ENCODE measurements at places on chromosomes 2 and 18. TPM values are rescaled to one million over a fixed set of nuclear protein-coding genes. Genes with fewer than 3 reads are reported as not detected.
A peak's percentile ranks its signal among the peaks of the same experiment; 100 is the strongest.

GRCh38 chr18:24421831-24422230 is 4.6 kb upstream of the IMPACT start:
- DNase-seq: no peak

MRPL44 gene
- total RNA-seq: 23.5 TPM

IAH1 gene
- 41.8 TPM for total RNA-seq

SLC9A4 gene
- not detected for total RNA-seq

DNA sequence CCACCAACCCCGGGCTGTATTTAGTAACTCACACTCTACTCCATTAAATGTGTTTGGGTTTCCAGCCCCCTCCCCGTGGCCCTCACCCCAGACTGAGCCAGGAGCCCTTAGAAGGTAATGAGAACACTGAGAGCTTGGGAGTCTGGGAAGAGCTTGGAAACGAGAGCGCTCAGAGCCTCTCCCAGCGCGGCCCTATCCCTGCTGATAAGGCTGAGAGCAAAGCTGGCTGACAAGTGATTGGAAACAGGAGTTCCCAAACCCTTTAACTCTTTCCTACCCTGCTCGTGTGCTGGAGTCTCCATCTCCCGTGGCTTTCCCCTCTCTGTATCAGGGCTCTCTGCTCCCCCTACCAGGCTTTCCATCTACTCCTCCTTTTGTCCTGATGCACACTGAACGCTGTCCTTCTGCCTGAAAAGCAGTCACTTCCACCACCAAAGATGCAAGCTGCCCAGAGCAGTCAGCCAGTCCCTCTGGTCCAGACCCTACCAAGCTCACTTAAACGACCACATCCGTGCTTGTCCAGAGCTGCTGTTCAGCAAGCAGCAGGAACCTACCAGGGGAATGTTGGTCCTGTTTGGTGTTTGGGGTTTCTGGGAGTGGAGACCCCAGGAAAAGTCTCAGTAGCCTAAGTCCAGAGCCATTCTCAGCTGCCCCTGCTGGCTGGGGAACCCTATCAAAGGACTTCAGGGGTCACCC is 100.0 kb upstream of the PKDCC start:
- no peak for DNase-seq

DNA sequence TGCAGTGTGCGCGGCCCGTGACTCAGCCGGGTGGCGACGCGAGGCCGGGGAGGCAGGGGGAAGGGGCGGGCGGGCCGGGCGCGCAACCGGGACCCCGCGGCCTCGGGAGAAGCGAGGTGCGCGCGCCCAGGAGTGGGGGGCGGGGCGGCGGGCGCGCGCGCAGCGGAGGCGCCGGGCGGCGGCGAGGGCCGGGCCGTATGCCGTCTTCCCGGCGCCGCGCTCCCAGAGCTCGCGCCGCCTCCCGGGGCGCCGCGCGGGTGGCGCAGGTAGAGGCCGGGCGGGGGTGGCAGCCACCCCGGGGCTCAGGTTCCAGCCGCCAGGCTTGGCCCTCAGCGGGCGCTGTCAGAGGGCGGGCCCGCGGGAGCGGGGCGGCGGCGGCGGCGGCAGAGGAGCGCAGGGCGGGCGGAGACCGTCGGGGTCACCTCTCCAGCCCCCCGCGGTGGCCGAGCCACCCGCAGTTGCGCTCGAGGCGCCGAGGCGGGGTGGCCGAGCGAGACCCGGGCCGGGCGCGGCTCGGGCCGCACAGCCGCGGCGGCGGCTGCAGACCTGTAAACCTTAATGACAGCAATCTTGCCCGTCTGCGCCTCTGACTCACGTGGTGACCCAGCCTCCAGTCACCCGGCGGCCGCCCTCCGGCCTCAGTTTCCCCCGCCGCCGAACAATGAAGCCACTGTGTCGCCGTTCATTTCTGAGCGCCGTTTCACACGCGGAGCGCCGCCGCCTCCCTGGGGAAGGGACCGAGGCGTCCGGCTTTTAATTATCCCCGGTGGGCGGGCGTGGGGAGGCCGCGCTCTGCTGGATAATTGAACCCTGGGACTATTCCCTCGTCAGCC is 25.3 kb upstream of the SMAD7 start:
- peak; percentile 40 for DNase-seq

HTR2B gene
- total RNA-seq: 0.40 TPM

- DNase-seq: no peak
Measured at GRCh38 chr2:212359425-212360067, 179.1 kb downstream of the ERBB4 start.

MDH1B gene
- 23.9 TPM for total RNA-seq

GRCh38 chr2:71166812-71167211 is 36.4 kb downstream of the MPHOSPH10 start:
- DNase-seq: no peak

- DNase-seq: no peak
Measured at GRCh38 chr2:36976065-36976464, 9.7 kb upstream of the STRN start.

- peak; percentile 83 for DNase-seq
Measured at GRCh38 chr2:208129744-208130711, at the start of gene CRYGC. Gene CRYGC, minus strand, starts transcription at chr2:208129828. Its CDS starts 36 bp downstream, at chr2:208129792.

MC5R gene
- not detected for total RNA-seq

LIMS3 gene
- 1.1 TPM for total RNA-seq

DNA sequence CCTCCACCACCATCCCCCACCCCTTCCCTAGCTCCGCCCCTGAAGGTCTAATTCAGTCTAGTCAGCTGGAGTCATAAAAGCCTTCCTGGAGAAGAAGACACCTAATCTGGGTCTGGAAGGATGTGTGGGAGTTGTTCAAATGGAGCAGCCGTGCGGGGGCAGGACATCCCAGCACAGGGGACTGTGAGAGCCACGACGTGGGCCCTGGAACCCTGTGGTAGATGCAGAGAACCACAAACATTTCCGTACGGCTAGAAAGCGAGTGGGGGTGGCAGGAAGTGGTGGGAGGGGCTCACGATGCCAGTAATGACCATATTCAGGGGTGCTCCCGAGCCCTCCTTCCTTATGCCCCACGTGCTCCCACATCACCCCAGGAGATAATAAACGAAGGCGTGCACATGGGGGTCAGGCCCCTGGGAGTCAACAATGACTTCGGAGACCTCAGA is 20.9 kb upstream of the COL6A3 start:
- DNase-seq: no peak

SP140L gene
- 42.5 TPM for total RNA-seq

- DNase-seq: peak; percentile 58
Measured at GRCh38 chr18:62436636-62437234, 86.1 kb upstream of the ZCCHC2 start.

DNA sequence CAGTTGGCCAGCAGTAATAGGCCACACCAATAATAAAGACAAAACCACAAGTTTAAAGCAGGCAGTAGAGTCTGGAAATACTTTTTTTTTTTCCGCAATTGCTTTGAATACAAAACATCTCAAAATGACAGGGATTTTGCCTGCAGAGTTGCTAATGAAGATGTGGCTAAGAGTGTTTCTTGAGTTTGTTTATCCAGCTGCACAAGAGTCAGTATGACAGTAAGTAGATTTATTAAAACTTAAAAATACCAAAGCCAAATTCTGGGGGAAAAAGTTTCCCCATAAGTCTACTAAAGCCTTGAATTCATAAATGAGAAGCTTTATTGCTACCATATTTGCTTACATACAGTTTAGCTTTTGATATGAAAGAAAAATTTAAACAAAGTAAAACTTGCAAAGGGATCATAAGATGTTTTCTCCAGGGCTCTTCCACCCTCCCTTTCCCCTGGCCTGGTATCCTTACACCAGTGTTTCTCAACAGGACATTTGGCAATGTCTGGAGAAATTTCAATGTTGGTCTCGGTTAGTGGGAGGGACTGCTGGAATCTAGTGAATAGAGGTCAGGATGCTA is 3.9 kb upstream of the DSEL start:
- no peak for DNase-seq

- peak; percentile 56 for DNase-seq
Measured at GRCh38 chr2:233241803-233242202, 9.7 kb upstream of the ATG16L1 start.

- no peak for DNase-seq
Measured at GRCh38 chr18:40882468-40882867, 1072.6 kb upstream of the PIK3C3 start.

GRCh38 chr2:138564586-138565229 is 63.1 kb downstream of the SPOPL start:
- DNase-seq: no peak

DNA sequence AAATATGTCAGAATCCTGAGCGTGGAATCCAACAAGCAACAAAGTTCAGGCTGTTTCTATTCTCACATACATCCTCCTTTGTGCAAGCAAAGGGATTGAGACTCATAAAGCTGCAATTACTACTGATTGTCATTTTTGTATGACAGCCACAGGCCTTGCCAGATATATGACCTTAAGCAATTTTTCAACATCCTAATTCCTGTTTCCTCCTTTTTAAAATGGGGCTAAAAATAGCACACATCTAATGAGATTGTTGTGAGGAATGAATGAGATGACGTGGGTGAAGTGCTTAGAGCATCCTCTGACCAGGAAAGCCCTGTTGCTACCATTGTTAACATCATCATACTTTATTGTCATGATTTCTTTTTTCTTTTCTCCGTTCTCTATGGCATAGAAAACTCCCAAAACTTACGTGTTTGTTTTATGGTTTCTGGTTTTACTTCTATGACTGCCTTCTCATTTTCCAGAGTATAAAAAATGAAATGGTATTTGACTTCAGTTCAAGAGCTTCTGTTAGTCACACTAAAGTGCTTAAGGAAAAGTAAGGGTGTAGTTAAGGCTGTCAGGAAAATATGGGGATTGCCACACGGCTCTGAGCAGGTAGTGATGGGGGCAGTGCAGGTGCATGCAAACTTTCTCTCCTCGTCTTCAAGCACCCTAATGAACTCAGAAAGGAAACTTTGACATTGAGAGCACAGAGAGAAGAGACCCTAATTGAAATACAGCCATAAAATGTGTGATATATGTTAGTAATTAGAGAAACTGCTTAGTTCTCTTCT is 590.6 kb upstream of the NETO1 start:
- DNase-seq: no peak

GRCh38 chr2:35501076-35501475 is 854.5 kb upstream of the CRIM1 start:
- DNase-seq: no peak

DNA sequence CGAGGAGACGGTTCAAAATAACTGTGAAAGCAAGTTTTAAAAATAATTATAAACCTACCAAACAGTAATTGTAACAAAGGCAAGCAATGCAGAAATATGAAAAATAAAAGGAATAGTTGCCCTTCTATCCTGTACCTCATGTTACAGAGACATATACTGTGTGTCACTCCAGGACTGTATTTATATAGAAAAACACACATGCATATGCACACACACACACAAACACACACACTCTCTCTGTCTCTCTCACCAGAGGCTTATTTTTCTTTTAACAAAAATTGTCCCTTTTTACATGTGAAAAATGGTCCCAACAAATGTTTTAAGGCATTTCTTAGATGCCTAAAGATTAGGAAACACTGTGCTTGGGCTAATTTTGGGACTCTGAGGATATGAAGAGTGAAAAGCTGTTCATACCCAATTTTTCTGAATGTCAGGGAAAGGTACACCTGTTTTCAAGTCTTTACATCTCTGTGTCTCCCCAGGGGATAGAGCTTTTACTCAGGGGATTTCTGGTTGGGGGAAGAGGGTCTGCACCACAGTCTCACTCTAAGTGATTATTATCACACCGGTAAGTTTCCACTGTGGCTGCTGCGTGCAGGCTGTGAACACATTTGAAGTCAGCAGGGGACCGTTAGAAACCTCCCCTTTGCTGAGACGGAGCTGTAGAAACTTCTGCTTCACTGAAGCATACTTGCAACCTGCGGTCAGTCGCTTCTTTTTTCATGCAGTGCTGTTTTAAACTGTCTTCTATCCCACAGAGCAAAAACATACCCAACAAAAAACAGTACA is 51.4 kb upstream of the SPAG16 start:
- DNase-seq: peak; percentile 51

PHOSPHO2 gene
- total RNA-seq: 7.1 TPM

DNA sequence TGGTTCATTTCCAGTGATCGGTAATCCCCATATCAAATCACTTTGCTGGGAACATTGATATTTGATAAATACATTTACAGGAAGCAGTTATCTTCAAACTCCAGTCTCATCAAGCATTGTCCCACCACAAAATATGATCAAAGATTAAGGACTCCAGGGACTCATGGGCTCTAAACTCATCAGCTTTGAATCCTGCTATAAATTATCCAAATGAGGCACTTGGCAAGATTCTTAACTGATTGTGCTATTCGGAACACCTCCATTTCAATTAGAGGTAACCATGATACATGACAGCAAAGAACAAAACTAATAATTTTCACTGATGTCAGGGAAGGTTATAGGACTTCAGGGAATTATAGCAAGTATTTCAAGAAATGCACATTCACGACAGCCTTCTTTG is 1088.1 kb upstream of the PIK3C3 start:
- no peak for DNase-seq

ACTR3 gene
- total RNA-seq: 104 TPM

DNA sequence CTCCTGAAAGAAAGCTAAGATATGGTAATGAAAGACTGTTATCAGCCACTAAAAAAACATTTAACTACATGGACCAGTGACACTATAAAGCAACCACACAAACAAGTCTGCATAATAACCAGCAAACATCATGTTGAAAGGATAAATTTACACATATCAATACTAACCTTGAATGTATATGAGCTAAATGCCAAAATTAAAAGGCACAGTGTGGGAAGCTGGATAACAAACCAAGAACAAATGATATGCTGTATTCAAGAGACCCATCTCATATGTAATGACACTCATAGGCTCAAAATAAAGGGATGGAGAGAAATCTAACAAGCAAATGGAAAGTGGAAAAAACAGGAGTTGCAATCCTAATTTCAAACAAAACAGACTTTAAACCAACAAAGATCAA is 213.1 kb upstream of the CDH2 start:
- DNase-seq: no peak

OLA1 gene
- 52.8 TPM for total RNA-seq

DNA sequence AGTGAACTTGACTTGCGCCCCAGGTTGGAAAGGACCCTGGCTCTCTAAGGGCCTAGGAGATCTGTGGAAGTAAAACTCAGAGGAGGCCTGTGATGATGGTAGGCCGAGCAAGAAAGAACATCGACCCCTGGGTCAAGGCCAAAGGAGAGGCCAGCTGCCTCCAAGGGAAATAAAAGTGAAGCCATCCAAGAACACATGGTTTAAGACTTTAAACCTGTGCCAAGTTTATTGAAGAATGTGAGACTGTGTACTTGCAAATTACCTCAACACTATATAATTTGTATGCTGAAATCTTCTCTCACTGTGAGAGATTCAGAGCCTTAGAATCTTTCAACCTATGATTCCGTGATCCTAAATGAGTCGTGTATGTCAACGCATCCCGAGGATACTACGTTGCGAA is 40.7 kb upstream of the COBLL1 start:
- DNase-seq: peak; percentile 48

ATP6V1C2 gene
- 0.47 TPM for total RNA-seq

- no peak for DNase-seq
Measured at GRCh38 chr2:134083548-134083947, 170.3 kb upstream of the MGAT5 start.

KIF5C gene
- total RNA-seq: 7.4 TPM

GRCh38 chr18:63949068-63949737 is at the start of gene HMSD:
Gene HMSD, plus strand, starts transcription at chr18:63949301. Its CDS starts 4,155 bp downstream, at chr18:63953456.
- DNase-seq: peak; percentile 78

- no peak for DNase-seq
Measured at GRCh38 chr2:104572834-104573233, 281.1 kb upstream of the POU3F3 start.

All from Peyer's patch (tissue), 4 donors.